Pons (tissue), 1 donor: ENCODE measurements at places on chromosomes 2 and 18.

DNA sequence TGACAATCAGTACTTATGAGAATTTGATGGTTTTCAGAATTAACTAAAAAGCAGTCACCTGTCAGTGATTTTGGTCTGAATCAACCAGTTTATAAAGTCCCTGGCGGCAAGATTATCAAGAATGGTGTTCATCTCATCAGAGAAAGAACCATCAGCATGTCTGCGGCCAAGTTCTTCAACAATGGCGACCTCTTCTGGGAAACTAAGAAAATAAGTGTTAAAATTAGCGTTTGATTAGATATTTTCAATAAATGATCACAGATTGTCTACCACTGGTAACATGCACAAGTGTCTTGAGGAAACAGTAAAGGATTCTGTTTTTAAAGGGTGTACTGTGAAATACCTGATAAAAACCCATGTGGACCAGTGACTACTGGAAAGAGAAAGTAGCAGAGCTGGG, 8.1 kb downstream of the GCG start:
- no peak for DNase-seq

DNA sequence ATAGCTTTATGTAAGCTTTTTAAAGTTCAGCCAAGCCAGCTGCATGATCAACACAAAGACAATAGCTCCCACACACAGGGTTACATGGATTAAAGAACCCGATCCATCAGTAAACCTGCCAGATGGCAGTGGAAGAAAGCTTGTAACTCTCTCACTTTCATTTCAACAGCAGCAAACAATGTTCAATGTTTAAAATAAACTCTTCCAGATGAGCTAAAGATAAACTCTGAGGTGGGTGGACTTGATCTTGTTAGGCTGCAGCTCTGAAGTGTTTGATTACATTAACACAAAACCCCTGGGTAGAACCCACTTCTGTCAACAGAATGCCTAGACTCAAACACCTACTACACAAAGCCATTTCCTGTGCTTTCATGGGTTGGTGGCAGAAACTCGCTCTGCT, 13.9 kb downstream of the RDH14 start:
- DNase-seq = peak; percentile 4

- DNase-seq = no peak
Observed at GRCh38 chr18:48921305-48922225, 29.2 kb downstream of the SMAD7 start.

DNA sequence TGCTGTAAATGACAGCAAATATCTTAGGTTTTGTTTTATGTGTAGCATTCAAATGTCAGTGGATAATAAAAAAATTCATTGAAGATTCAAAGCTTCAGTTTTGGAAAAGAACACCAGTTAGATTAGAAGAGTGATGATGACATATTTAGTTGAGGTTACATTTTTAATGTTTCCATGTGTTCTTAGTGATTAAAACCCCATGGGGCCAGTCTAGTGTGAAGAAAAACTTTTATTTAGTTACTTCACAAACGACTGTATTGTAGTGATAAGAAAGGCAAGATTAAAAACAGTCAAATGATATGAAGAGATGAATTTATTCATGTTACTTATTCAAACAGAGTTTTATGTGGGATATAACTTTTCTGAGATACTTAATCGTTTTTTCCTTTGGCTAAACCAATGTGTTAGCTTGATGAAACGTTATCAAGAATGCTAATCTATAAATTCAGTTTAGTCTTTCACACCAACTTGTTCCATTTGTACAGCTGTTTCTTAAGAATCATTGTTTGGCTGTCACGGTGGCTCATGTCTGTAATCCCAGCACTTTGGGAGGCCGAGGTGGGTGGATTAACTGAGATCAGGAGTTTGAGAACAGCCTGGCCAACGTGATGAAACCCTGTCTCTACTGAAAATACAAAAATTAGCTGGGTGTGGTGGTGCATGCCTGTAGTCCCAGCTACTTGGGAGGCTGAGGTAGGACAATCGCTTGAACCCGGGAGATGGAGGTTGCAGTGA, 11.6 kb downstream of the BMPR2 start:
- no peak for DNase-seq

DNA sequence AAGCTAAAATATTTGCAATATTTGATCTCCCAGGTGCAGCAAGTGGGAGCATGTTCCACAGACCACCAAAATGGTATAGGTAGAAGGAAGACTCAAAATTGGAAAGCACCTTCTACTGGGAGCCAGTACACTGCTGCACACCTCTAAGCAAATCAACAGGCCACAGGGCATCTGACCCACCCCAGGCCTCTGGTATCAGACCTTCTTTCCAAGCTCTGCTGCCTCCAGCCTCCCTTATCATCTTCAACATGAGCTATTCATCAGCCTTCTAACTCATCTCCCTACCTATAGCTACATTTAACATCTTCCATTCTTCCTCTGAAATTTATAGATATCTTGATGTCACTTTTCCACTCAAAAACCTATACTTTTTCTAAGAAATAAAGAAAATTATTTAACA, 294.8 kb downstream of the ZEB2 start:
- no peak for DNase-seq

- DNase-seq = no peak
Observed at GRCh38 chr2:46029332-46029811, 267.8 kb upstream of the EPAS1 start.

GRCh38 chr18:24231773-24232735, 93.2 kb downstream of the CABYR start:
- DNase-seq = peak; percentile 46

DNA sequence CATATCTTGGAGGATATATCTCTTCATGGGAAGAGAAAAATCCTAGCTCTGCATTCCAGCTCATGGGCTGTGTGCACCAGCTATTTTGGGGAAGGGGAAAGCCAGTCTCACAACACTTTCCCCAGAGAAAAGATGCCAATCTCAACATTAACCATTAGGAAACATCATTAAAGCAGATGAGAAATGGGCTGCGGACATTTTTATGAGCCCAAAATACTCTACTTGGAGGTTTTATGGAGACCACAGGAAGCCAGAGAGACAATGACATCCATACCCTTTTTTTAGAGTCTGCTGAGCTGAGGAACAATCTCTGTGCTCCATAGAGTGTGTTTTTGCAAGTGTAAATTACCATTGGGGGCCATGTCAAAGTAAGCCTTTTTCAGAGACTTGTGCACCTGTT, 213.7 kb downstream of the TRIB2 start:
- no peak for DNase-seq

DNA sequence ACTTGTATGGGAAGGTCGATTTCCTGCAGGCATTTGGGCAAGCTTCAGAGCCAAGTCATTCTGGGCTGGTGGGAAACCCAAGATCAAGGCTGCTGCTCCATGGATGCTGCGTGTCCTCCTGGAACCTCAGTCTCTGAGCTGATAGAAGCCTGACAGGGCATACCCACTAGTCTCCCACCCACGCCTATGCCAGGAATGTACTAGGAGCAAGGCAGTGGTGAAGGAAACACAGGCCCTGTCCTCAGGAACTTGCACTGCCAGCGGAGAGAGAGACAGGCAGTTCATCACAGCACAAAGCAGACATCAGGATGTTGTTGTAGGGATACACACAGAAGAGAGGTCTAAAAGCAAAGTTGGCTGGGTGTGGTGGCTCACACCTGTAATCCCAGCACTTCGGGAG, 84.2 kb downstream of the PLB1 start:
- no peak for DNase-seq

- no peak for DNase-seq
Observed at GRCh38 chr2:144529841-144530240, 9.9 kb upstream of the ZEB2 start.

GRCh38 chr2:68441179-68441993, 25.7 kb downstream of the FBXO48 start:
- peak; percentile 95 for DNase-seq

- peak; percentile 14 for DNase-seq
Observed at GRCh38 chr2:99960790-99961189, 181.6 kb downstream of the AFF3 start.

- peak; percentile 25 for DNase-seq
Observed at GRCh38 chr18:9684881-9685614, 23.1 kb upstream of the RAB31 start.

DNA sequence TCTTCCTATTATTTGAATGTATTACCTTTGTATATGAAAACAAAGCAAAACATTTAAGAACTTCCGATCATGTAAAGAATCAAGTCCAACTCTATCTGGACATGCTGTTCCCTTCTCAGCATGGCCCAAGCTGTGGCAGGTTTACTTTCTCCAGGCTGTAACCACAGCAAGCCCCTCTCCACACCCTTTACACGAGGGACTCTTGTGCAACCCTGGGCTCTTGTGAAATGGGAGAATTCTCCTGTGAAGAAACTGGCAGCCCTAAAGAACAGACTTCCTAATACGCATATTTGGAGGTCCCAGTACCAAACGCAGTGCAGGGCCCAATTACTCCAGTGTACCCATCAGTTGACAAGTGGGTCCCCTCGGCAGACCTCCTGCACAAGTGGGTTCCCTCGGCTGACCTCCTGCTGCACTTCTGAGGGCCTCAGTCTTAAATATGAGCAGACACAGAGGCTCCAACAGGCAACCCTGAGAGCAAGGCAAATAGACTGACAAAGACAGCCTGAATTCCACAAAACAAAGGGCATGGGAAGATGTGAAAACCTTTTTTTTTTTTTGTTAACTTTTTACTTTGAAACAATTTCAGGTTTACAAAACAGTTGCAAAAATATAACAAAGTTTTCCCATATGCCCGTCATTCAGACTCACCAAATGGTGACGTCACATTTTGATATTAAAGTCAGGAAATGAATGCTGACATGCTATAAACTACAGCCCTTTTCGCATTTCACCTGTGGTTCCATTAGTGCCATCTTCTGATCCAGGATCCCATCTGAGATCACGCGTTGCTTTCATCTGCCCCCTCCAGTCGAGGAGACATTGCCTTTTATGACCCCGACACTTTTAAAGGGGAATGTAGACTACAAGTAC, 78.2 kb downstream of the FBXO15 start:
- no peak for DNase-seq

DNA sequence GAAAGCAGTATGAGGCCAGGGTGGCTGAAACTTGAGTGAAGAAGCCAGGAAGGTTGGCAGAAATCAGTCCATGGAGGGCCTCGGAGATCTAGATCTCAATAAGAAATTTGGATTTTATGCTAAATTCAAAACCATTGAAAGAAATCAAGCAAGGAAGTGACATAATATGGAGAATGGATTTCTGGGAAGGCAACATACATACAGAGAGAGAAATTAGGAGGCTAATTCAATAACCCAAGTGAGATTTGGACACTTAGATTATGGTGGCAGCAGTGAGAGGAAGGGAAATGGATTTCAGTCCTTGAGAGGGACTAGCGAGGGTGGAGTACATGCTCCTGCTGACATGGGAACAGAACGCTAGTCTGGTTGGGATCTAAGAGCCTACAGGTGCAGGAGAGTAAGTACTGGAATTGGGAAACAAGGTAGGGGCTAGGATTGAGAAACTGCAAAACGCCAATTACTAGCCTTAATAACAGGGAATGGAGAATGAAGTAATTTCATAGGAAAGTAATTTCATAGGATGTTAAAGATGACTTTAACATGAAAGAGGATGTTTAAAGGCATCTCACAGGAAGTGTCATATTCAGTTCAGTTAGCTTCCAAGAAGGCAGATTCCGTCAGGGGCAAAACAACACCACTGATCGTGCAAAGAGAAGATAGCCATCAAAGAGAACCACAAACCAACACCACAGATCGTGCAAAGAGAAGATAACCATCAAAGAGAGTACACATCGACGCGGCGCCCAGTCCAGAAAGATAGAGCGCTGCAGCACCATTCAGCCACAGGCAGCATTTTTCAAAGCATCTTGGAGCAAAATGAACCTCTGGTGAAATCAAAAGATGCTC, 27.2 kb downstream of the CDKL4 start:
- no peak for DNase-seq

DNA sequence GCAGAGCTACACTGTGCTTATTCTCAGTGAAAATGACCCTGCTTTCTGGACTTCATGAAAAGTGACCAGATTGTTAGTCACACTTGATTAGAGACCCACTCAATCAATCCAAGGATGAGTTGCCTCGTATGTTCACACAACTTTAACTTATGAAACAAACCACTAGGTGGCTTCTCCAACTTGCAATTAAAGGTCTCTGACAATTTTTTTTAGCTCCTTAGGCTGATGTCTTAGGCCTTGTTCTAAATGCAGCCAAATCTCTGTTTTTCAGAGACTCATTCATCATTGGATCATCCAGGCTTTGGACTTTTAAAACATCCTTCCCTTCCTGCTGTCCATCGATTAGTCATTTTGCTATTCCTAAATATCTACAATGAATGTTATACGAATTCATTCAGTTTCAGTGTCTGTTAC, 63.4 kb downstream of the MREG start:
- DNase-seq = peak; percentile 60

DNA sequence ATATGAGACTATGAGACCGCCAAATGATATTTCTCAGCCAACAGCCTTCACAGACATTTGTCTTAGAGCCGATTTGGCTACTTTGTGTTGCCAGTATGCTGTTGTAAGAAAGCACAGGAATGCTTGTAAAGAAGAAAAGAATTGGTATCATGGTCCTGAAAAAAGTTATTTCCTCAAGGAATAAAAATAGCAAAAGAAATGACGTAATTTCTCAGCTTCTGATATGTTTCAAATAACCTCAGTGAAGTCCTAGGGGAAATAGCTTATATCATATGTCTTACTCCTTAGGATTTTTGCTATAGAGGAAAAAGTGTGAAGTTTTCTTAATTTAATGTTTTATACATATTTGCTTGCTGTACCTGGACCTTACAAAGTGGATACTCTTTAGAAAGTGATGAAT, 23.0 kb downstream of the SCN1A start:
- no peak for DNase-seq

- DNase-seq = peak; percentile 76
Observed at GRCh38 chr2:104859291-104859765, 5.4 kb downstream of the POU3F3 start.

DNA sequence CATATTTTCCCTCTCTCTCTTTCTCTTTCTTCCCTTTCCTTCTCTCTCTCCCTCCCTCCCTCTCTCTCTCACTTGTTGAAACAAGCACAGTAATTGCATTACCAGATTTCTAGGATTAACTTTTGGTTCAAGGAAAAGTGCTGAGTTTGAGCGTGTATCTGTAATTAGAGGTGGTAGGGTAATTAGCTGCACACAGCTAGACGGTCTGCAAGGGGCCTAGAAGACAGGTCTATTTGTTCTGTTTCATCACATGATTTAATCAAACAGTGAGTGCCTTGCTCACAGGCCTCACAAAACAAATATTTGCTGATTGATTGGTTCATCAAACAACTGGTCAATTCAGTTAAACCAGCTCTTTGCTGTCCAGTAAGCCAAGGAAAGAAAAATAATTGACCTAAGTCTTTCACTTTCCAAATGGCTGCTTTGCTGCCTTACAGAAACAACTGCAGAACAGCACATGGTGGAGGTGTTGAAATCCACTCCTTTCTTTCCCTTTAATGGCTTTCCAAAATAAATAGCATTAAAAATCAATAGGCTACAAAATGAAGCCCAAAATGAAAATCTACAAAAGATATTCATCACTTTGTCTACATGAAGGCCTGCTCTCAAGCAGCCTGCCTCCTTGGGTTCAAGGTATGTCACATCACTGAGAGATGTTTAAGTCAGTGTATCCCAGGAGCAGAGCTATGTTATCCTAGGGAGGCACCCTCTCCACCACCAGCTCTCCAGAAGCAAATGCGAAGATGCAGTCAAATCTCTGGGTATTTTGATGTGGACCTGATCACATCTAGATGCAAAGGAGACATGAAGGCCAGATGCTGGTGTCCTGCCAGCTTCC, 264.4 kb upstream of the SIX2 start:
- no peak for DNase-seq

GRCh38 chr2:75002007-75002406, 43.6 kb downstream of the POLE4 start:
- DNase-seq = no peak
